Stimulated activated CD8-positive, alpha-beta memory T cell treated with anti-CD3 and anti-CD28 coated beads, Interleukin-15, amount 100 ng/mL, for 48 hours (primary cell): ENCODE measurements at places on chromosomes 4 and X.

DNA sequence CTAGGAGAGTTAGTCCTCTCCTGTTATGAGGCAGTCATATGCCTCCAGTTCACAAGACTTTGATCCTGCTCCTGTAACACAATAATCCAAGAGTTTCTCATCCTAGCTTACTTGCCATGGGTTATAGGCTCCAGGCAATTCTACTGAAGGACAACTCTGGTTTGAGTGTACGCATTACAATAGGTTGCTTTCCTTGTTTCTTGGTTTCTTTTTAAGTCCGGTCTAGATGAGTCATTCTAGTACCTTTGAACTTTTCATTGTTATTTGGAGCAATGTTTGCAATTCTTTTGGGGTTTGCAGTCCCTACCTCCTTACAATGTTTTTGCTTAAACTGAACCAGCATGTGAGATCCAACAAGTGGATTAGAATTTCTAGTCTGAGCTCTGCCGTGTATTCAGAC, 109.1 kb downstream of the ANAPC4 start:
- no peak for DNase-seq

GRCh38 chrX:69097451-69098236, 67.6 kb downstream of the PJA1 start:
- DNase-seq = no peak

DNA sequence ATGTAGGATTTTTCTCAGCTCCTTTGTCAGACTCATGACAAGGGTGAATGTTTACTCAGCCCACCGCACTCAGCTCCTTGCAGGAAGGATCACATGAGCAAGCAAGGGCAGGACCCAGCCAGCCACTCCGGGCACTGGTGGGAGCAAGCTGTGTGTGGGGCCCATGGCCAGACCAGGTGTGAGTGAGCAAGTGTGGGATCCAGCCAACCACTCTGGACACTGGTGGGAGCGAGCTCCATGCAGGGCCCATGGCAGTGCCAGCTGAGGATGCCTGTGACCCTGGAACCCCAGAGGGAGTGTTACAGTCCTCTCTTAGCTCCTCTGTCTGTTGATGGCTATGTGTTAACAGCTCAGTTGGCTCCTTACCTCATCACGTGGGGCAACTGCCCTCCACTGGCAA, 2750.6 kb downstream of the PCDH7 start:
- DNase-seq = no peak

DNA sequence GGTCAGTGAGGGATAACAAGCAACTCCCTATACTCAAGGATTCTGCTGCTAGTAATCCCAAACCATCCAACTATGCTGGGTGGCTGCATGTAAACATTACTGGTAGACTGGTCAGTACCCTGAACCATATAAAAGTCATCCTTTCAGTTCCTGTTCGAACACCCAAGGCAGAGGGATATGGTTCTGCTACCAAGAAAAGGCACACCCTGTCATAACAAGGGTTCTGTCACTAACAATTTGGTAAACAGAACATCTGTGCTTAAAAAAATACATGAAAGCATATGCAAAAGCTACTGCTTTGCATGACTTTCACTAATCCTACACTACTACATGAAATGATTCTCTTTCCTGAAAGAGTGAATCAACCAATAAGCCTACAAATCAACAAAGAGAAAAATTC, 76.8 kb upstream of the MCF2 start:
- DNase-seq = no peak

GRCh38 chr4:178215309-178215708, 773.1 kb upstream of the AGA start:
- DNase-seq = no peak
